Thymus (tissue), 14 donors: ENCODE measurements at places on chromosomes 5 and 9. TPM values are rescaled to one million over a fixed set of nuclear protein-coding genes. Genes with fewer than 3 reads are reported as not detected.

The KCNV2 gene
- not detected for polyA plus RNA-seq

DNA sequence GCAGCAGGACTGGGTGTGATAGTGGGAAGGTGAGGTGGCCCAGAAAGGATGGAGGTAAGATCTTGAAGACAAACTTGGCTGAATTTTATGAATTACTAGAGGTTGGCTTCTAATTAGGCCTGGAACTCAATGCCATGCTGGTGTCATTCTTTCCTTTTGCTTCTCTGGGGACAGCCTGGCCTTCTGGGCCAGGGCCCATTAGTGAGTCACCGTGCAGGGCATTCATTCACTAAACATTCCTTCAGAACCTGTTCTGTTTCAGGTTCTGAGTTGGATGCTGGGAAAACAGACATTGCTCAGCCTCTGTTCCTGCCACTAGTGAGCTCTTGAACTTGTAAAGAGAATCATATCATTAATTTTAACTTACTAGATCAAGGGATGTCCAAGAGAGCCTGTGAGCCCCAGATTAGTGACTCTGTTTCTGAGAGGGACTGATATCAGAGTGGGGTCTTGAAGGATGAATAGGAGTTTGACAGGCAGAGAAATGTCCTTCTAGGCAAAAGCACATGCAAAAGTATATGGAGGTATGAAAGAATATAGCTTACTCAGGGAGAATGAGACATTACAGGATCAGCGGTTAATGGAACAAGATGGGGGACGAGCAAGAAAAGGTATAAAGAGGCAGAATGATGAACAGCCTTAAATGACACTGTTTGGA lies 66.5 kb downstream of the LHX2 start:
- no peak for DNase-seq

DNA sequence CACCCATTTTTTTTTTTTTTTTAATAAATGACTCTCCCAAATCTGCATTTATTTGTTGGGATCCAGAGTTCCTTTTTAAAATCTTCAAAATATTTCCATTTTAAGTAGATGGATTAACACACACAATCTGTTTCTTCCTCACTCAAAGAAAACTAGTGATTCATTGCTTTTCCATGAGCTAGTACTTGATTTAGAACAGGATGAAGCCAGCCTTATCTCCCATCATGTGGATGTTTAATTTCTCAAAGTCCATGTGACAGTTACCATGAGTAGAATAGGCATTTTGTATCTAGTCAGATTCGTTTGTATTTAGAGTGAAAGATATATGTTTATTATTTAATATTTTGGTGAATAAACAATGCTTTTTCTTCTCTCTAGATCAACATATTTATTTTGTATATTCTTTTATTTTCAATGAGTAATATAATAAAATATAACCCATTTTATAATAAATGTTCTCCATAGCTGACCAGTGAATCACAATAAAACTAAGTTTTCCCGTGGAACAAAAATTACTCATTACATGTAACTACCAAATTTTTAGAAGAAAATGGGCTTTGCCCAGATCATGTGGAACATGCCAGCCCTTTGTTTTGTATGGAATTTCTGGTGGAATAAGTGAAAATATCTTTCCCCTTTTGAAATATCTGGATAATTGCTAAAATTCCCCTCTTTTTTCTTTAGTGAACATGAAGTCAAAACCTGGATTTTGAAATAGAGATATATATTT lies 54.9 kb upstream of the RPS23 start:
- no peak for DNase-seq

GRCh38 chr5:73319036-73319435 lies 129.5 kb downstream of the FOXD1 start:
- DNase-seq: no peak

The KCNIP1 gene
- 0.23 TPM for polyA plus RNA-seq

GRCh38 chr5:131825404-131826013 lies 28.7 kb upstream of the FNIP1 start:
- DNase-seq: no peak

The SLC35D2 gene
- polyA plus RNA-seq: 21.5 TPM
